Suprapubic skin (tissue), 4 donors: ENCODE measurements at places on chromosomes 6 and 20. TPM values are rescaled to one million over a fixed set of nuclear protein-coding genes. Genes with fewer than 3 reads are reported as not detected.

Gene PPP1R16B
- 0.87 TPM for total RNA-seq

Gene TNXB
- 29.1 TPM for total RNA-seq

Gene ABHD16A
- 54.9 TPM for total RNA-seq

Gene SLC22A16
- total RNA-seq: not detected

- H3K36me3 ChIP-seq: no peaks in the 10 kb centered on the region
- no peaks in the 10 kb centered on the region for H3K27me3 ChIP-seq
- H3K27ac ChIP-seq: no peak overlapping the region
- no peak overlapping the region for H3K4me3 ChIP-seq
- DNase-seq: no peak
- H3K4me1 ChIP-seq: peaks cover 3% of the 10 kb centered on the region
These were observed 328.6 kb upstream of the JARID2 start for GRCh38 chr6:14917109-14917910.

DNA sequence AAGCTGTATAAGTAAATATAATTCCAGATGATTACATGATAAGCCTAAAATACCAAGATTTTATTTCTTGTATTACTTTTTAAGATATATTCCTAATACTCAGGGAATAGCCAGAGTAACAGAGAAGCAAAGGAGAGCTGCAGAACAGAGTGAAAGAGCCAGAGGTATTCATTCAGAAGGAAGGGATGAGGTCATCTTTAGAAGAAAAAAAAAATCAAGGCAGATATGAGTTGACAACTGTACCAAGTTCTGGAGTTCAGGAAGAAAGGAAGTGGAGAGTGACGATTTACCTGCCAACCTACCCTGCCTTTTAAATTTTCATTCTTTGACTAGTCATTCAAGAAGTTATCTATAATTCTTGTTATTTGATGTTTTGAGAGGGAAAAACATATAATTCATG, 28.8 kb upstream of the NHSL1 start:
- no peaks in the 10 kb centered on the region for H3K36me3 ChIP-seq
- no peaks in the 10 kb centered on the region for H3K27me3 ChIP-seq
- no peaks in the 10 kb centered on the region for H3K4me1 ChIP-seq
- DNase-seq: no peak
- no peak overlapping the region for H3K27ac ChIP-seq

DNA sequence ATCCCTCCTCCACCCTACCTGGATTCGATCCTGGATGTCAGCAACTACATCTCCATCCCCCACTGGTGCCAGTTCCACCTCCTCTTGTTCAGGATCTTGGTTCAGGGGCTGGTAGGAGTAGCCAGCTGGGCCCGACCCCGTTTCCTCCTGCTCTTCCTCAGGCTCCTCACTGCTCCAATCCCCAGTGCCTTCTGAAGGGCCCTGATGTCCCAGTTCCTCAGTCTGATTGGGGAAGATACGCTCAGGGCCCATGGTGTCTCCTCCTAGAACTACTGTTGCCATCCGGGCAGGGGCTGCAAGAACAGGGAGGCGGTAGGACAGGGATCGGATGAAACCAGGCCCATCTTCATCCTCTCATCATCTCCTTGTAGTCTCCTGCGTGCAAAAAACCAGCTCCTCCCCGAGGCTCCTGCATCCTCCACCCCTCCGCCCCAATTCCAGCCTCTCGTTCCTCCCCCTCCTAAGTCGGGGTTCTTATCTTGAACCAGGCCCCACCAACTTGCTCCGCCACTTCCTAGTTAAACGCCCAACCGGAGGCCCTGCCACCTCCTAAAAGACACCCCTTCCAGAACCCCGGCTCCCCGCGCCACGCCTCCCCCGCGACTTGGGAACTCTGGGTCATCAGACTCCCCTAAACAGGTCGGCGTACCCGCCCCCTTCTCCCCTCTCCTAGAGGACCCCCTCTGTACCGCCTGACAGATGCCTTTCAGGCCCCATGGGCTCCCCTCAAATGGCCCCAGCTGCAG, 476 bp downstream of the MEA1 start:
- peak overlapping the region; percentile 86 for H3K4me3 ChIP-seq
- H3K27me3 ChIP-seq: no peaks in the 10 kb centered on the region
- H3K36me3 ChIP-seq: peaks cover 48% of the 10 kb centered on the region
- H3K27ac ChIP-seq: peak overlapping the region; percentile 73

GRCh38 chr6:12277386-12277785, 12.8 kb upstream of the EDN1 start:
- no peak overlapping the region for H3K4me3 ChIP-seq
- H3K27ac ChIP-seq: no peak overlapping the region
- H3K4me1 ChIP-seq: peaks cover 13% of the 10 kb centered on the region
- DNase-seq: no peak
- H3K27me3 ChIP-seq: no peaks in the 10 kb centered on the region

DNA sequence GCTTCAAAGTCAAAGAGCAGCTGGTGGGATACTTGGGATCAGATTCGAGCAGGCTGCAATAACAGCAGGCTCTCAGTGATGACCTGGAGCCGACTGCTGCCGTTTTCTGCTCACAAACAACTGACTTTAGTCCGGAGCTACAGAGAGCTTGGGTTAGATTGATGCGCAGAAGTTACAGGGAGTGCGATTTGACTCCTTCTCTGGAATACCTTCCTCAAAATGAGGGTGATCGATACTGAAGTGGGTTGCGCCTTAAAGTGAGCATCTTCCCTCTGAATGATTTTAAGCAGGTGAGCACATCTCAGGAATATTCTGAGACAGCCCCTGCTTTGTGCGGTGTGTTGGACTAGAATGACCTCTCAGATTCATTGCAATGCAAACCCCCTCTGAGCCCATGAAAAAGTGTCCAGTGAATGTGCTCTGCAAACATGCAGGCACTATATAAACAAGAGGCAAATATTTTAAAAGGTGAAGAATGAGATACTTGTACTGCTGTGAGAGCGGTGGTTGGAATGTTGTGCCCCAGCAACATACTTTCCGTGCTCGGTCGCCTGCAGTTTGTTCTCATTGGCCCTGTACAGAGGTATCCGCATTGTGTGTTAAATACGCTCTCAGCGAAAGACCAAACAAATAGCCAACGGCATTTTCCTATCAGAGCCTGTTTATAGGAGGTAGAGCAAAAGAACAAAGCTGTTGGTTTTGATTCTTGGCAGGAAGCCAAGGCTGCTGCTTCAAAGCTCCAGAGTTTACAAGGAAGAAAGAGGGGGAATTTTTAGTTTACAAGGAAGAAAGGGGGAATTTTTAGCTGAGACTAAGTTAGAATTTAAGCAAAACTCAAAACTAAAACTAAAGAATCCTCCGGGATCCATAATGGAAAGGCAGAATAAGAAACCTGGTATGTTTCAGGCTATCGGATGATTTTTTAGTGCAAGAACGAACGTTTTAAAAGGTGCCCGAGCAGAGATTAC, 67.7 kb downstream of the PHACTR2 start:
- no peaks in the 10 kb centered on the region for H3K27me3 ChIP-seq
- peaks cover 37% of the 10 kb centered on the region for H3K4me1 ChIP-seq
- no peaks in the 10 kb centered on the region for H3K36me3 ChIP-seq
- no peak for DNase-seq
- H3K27ac ChIP-seq: no peak overlapping the region
- H3K4me3 ChIP-seq: peak overlapping the region; percentile 19

DNA sequence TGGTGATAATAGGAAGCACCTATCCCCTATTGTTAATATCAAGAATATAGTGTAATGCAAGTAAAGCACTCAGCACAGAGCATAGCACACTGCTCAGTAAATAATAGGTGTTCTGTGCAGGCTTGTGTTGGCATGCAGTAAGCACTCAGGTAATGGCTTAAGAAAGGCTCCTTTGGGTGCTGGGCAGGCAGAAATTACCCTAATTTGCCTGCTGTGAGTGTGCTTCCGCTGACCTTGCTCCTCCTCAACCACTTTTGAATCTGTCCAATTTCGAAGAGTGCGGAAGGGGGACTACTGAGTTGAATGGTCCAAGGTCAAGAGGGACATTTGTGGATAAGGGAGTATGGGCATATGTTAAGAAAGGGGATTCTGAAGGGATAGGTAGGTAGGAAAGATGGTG, 15.4 kb downstream of the SRSF3 start:
- H3K4me1 ChIP-seq: peaks cover 42% of the 10 kb centered on the region
- H3K4me3 ChIP-seq: no peak overlapping the region

DNA sequence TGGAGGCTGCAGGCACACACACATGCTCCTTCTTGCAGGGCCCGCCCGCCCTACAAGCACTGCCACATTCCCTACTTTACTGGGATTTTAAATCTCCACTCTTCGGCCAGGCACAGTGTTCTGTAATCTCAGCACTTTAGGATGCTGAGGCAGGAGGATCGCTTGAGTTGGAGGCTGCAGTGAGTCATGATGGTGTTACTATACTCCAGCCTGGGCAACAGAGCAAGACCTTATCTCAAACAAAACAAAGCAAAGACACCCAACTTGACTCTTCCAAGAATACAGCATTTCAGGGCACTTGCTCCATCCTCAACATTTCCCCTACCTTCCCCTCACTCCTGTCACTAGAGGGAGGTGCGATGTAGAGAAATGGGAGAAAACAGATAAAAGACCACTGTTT, 194.0 kb downstream of the MYLK4 start:
- H3K27ac ChIP-seq: no peak overlapping the region
- no peaks in the 10 kb centered on the region for H3K27me3 ChIP-seq
- H3K4me3 ChIP-seq: no peak overlapping the region

DNA sequence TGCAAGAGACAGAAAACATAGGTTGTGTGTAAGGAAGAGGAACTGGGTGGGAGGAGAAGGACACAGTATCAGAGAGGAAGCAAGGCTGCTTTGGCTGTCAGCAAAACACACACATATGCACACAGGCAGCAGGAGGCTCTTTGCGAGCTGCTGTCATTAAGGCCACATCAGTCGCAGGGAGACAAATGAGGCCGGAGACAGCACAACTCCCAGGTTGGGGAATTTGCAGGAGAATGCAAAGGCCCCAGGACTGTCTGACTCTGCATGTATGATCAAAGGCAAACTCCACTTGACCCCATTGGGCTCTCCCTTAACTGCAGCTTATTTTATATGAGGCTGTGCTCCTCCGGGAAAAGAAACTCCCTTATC, 35.3 kb downstream of the METTL24 start:
- H3K4me1 ChIP-seq: peaks cover 15% of the 10 kb centered on the region
- H3K27ac ChIP-seq: no peak overlapping the region
- no peak for DNase-seq
- no peak overlapping the region for H3K4me3 ChIP-seq

DNA sequence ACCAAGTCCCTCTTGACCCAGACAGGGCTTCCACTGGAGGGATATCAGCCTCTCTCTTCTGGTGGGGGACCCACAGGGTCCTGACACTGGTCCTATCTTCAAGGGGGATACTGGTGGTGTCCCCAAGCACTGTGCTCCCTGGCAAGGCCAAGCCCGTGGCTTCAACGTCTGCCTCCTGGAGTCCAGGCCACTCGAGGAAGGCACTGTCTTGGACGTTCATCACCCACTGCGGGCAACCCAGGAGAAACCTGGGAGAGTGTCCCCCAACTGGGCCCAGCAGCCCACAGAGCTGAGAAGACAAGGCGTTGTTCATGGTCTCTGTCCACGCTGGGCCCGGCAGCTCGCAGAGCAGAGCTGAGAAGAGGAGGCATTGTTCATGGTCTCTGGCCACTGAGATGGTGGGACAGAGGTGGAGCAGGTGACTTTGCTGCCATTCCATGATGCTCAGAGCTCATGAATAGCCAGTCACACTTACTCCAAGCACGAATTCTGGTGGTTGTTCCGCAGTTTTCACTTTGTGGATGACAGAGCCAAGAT, 37.5 kb upstream of the FRMD1 start:
- no peak overlapping the region for H3K27ac ChIP-seq
- H3K4me3 ChIP-seq: no peak overlapping the region
- no peaks in the 10 kb centered on the region for H3K4me1 ChIP-seq
- no peaks in the 10 kb centered on the region for H3K27me3 ChIP-seq
- peak; percentile 38 for DNase-seq
- no peaks in the 10 kb centered on the region for H3K36me3 ChIP-seq

- H3K27me3 ChIP-seq: no peaks in the 10 kb centered on the region
- peaks cover 56% of the 10 kb centered on the region for H3K36me3 ChIP-seq
- no peak overlapping the region for H3K27ac ChIP-seq
- H3K4me3 ChIP-seq: no peak overlapping the region
- no peaks in the 10 kb centered on the region for H3K4me1 ChIP-seq
These were observed 37.6 kb upstream of the MPC1 start for GRCh38 chr6:166420351-166420750.

DNA sequence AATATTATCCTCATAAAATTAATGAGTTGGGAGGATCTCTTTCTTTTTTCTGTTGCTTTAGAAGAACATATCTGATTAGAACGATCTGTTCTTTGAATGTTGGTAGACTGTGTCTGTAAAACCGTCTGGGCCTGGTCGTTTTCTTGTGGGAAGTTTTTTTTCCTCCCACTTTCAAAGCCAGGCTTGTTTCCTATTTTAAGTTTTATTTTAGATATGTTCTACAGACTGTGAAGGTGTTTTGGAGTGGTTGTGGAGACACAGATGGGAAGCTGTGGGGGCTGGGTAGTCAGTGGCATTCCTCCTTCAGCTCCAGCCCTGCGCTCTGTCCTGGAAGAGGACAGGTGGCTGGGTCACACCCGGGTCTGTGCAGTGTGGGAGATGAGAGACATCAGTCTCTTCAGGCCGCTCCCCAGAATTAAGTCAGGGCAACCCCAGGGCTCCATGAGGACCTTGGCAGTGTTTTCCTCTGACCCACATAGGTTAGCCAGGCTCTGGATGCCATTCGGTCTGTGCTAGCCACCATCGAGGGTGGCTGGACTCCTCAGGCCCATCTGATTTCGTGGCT, 92.0 kb upstream of the SCP2D1 start:
- no peaks in the 10 kb centered on the region for H3K36me3 ChIP-seq
- peaks cover 3% of the 10 kb centered on the region for H3K4me1 ChIP-seq
- H3K27me3 ChIP-seq: no peaks in the 10 kb centered on the region
- H3K27ac ChIP-seq: no peak overlapping the region

- H3K4me3 ChIP-seq: no peak overlapping the region
- H3K27ac ChIP-seq: no peak overlapping the region
- peaks cover 29% of the 10 kb centered on the region for H3K27me3 ChIP-seq
- no peaks in the 10 kb centered on the region for H3K36me3 ChIP-seq
- peaks cover 7% of the 10 kb centered on the region for H3K4me1 ChIP-seq
These were observed 40.1 kb upstream of the TMEM181 start for GRCh38 chr6:158519761-158520160.

- peak overlapping the region; percentile 27 for H3K27ac ChIP-seq
- H3K4me1 ChIP-seq: peaks cover 44% of the 10 kb centered on the region
These were observed 128.3 kb downstream of the DST start for GRCh38 chr6:56514395-56514794.

DNA sequence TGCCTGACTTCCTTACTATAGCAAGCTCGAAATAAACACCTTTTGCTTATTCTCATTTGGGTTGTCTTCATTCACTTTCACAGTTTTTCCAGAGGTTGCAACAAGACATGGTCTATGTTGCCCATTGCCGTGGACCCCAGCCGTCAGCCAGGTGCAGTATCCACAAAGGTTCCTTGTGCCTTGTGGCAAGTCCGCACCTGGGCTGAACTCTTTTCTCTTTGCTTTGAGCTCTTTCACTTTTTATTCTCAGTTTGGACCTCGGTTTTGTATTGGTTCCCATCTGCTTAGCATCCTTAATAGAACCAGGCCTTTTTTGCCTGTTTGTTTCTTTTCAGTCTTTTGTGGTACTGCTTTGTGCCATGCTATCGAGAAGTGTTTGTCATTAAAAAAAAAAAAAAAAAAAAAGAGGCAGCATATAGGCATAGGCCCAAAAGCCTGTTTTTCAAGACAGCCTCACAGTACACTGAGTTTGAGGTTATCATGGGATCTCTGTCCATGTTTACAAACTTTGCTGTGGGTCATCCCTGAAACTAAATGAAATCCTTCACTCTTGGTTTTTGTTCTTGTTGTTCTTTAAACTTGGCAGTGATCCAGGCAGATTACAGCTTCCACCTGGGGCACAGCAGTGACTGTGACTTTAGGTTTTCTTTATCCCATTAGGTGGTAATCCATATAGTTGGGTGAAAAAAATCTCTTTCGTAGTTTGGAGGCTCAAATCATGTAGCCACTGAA, 33.3 kb downstream of the GSTA3 start:
- H3K27ac ChIP-seq: no peak overlapping the region
- H3K4me3 ChIP-seq: no peak overlapping the region
- H3K36me3 ChIP-seq: no peaks in the 10 kb centered on the region
- H3K27me3 ChIP-seq: no peaks in the 10 kb centered on the region
- no peaks in the 10 kb centered on the region for H3K4me1 ChIP-seq
